ENCODE measurements at places on chromosomes 4 and X. TPM values are rescaled to one million over a fixed set of nuclear protein-coding genes. Genes with fewer than 3 reads are reported as not detected.

ENAM gene
- total RNA-seq: not detected

ARHGAP36 gene
- total RNA-seq: not detected

TRIM75 gene
- total RNA-seq: not detected

MAOA gene
- total RNA-seq: 65.2 TPM

RTL3 gene
- not detected for total RNA-seq

NDST3 gene
- not detected for total RNA-seq

MAGEA4 gene
- not detected for total RNA-seq

LNX1 gene
- 3.6 TPM for total RNA-seq

PRSS12 gene
- total RNA-seq: 19.0 TPM

Measured in airway epithelial cell (primary cell).